Parietal lobe (tissue), 2 donors: ENCODE measurements at places on chromosomes 13 and 19. TPM values are rescaled to one million over a fixed set of nuclear protein-coding genes. Genes with fewer than 3 reads are reported as not detected.

The ZNF229 gene
- 16.6 TPM for total RNA-seq

The DBP gene
- total RNA-seq = 4.1 TPM

The MBD3L2 gene
- total RNA-seq = not detected

The BEST2 gene
- not detected for total RNA-seq

The PROSER3 gene
- 5.9 TPM for total RNA-seq

The RABAC1 gene
- 77.9 TPM for total RNA-seq

The ACP7 gene
- not detected for total RNA-seq

The ZNF878 gene
- 0.63 TPM for total RNA-seq

The OR7D2 gene
- total RNA-seq = not detected

The ZNF546 gene
- total RNA-seq = 20.3 TPM

The SIGLECL1 gene
- not detected for total RNA-seq

The ZFP14 gene
- total RNA-seq = 44.4 TPM

The ZNF627 gene
- total RNA-seq = 64.2 TPM

The PDX1 gene
- total RNA-seq = not detected

The ZNF560 gene
- 0.63 TPM for total RNA-seq

The POLR1G gene
- total RNA-seq = 3.8 TPM

The CATSPERD gene
- not detected for total RNA-seq

The PABPC3 gene
- total RNA-seq = 0.31 TPM
